ENCODE measurements at places on chromosomes 2 and 18.
A peak's percentile ranks its signal among the peaks of the same experiment; 100 is the strongest.

- DNase-seq = no peak
These were observed 164.9 kb upstream of the SALL3 start for GRCh38 chr18:78814766-78815165.

DNA sequence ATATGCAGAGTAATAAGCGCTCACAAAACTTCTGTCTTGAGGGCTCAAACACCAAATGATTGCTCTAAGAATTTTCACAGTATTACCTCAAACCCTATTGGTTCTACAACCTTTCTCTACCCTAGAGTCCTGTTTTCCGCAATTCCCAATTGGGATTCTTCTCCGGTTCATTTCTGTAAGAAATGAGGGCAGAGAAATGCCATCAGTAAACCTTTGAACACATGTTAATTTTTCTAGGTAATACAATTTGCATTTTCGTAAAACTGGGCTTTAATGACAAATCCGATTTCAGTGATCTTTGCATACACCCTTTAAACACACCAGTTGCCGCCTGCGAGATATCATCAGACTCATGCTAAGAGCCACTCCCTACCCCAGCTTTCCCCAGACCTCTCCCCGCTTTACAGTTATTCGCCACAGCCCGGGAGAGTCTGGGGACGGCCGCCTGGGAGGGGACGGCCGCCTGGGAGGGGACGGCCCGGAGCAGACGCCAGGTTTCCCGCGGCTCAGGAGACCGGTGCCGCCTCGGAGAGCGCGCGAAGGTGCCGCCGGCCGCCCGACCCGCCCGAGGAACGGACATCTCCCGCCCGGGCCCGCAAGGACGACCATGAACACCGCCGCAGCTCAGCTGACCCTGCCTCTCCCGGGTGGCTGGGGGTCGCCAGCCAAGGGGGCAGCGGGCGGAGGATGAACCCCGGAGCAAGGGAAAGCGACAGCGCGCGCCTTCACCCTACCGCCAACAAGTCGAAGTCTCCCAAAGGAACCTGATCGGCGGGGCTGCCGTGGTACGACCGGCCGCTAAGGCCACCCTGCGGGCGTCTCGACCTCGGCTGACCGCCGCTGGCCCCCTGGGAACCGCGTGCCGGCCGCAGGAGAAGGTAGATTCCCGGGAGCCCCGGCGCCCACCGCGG, 463 bp downstream of the SMC6 start:
- DNase-seq = peak; percentile 24

DNA sequence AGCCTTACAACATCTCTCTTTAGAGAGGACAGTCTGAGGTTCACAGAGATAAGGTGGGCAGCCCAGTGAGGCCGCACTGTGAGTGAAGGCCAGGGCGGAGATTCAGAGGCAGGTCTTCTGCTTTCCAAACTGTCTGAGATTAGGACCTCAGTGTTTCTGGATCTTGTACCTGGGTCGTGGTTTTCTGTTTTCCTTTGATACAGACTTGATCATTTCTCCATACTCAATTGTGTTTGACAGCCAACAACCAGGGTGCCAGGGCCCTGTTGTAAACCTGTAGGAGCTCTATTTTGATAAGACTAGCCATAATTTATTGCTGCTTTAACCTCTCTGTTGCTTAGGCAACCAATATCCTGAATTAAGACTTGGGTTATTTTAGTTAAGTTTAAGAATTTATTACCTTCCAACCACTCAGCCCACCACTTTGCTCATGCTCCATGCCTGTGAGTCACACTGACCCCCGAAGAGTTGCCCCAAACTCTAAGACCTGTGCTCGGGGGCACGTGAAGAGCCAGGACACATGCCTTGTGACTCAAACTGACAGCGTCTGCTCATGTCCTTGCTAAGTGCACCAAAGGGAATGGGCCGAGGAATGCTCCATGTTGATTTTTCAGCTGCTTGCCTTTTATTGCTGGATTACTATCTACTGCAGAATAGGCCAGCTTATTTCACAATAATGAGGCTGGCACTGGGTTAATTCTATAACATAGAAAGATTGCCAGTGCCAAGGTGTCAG, 248.6 kb downstream of the BCL2 start:
- no peak for DNase-seq

DNA sequence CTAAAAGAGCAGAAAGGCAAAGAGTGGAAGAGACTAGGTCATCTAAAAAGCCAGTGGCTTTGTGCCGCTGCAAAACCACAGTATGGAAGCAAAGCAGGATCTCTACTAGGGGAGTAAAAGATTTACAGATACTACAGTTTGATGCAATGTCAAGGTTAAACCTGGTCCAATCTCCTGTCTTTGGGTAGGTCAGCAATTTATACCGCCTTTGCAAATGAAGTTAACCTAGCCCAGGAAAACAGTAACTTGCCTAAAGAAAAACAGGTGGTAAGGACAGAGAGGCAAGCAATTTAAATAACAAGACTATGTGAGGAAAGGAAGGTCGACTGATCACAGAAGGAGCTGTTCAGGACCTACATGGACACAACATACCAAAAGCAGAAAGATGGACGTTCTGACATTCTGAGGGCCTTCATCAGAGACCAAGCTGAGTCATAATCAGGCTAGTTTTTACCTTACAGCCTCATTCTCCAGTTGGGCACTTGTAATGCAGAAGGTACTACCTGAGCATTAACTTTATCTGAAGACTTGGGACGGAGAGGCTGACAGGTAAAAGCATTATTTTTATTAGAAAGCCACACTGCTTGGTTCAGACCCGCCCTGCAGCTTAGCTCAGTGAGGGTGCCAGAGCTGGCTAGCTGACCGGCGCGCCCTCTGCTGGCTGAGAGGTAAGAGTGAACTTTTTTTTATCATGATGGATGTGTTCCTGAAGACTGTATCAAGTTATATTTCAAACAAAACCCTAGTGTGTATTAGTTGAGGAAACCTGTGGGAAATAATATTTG, 15.9 kb downstream of the CDKL4 start:
- no peak for DNase-seq

DNA sequence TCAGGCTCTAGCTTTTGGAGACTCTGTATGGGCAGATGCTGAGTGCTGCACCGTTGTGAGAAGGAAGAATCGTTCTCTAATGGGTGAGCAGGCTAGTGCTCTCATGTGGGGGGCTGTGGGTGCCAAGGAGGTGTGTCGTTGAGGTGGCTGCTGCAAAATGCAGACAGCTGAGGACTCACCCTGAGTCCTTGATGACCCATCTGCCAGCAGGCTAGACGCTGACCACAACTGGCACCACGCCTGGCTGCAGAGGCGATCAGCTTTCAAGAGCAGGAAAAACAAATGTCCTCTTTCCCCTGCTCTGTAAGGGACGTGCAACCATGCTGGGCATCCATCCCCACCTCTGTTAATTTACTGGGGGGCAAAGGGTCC, 48.2 kb downstream of the HAUS1 start:
- DNase-seq = no peak

- DNase-seq = no peak
These were observed 37.2 kb downstream of the CASP10 start for GRCh38 chr2:201220102-201220570.

DNA sequence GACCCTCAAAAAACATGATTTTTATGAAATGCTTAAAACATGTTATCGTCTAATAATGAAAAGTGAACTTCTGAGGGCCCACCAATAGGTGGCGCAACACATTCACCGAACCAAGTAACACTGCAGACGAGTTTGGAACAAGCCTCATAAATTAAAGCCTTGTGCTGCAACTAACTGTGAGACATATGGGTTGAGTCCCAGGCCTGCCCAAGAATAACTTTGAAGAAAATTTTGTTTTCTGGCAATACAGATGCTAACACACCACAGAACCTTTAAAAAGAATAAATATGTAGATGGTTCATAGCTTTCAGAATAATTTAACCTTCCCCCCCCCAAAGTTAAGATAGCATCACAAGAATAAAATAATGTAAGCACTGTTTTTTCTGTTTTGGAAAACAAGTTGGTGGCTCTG, 285.9 kb downstream of the RNF144A start:
- peak; percentile 64 for DNase-seq

- no peak for DNase-seq
These were observed 8.7 kb downstream of the FAM178B start for GRCh38 chr2:96977631-96978195.
